ENCODE measurements at places on chromosomes 6 and 20. TPM values are rescaled to one million over a fixed set of nuclear protein-coding genes. Genes with fewer than 3 reads are reported as not detected.

GRCh38 chr20:63843778-63844177 lies 12.7 kb upstream of the ZBTB46 start:
- H3K4me3 ChIP-seq = no peak overlapping the region
- no peak for DNase-seq
- H3K36me3 ChIP-seq = no peaks in the 10 kb centered on the region
- peaks cover 31% of the 10 kb centered on the region for H3K4me1 ChIP-seq

- H3K36me3 ChIP-seq = no peaks in the 10 kb centered on the region
- no peak overlapping the region for H3K4me3 ChIP-seq
- DNase-seq = no peak
- no peak overlapping the region for H3K27ac ChIP-seq
- H3K27me3 ChIP-seq = no peaks in the 10 kb centered on the region
- peaks cover 19% of the 10 kb centered on the region for H3K4me1 ChIP-seq
Observed at GRCh38 chr6:155647354-155647753, 191.7 kb upstream of the NOX3 start.

DNA sequence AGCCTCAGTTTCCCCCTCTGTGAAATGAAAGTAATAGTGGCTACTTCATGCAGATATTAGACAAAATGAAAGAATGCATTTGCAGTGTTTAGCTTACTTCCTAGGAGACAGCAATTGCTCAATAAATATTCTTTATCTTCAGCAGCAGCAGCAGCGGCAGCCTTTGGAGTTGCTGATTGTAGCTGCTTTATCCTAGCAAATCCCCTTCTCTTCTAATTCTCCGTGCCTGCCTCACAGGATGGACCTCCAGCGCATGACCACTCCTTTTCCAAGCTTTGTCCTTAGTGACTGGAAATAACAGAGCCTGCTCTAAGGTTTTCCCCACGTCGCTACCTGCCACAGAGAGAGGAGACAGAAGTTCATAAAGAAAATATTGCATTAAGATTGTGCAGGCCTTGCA lies 279.8 kb downstream of the TSHZ2 start:
- no peak overlapping the region for H3K27ac ChIP-seq
- no peak for DNase-seq
- H3K36me3 ChIP-seq = peaks cover 9% of the 10 kb centered on the region
- no peak overlapping the region for H3K4me3 ChIP-seq

CRISP3 gene
- total RNA-seq = 5.1 TPM

- DNase-seq = no peak
- H3K36me3 ChIP-seq = no peaks in the 10 kb centered on the region
- peaks cover 34% of the 10 kb centered on the region for H3K4me1 ChIP-seq
- no peak overlapping the region for H3K27ac ChIP-seq
- no peak overlapping the region for H3K4me3 ChIP-seq
Observed at GRCh38 chr6:168450917-168451316, 9.9 kb downstream of the SMOC2 start.

NFATC2 gene
- total RNA-seq = 6.8 TPM
